Cerebellum (tissue), 4 donors: ENCODE measurements at places on chromosomes 16 and 17. TPM values are rescaled to one million over a fixed set of nuclear protein-coding genes. Genes with fewer than 3 reads are reported as not detected.
A peak's percentile ranks its signal among the peaks of the same experiment; 100 is the strongest.

The LRRC45 gene
- total RNA-seq, result 12.9 TPM

The WNT9B gene
- 4.1 TPM for total RNA-seq

The PPY gene
- not detected for total RNA-seq

DNA sequence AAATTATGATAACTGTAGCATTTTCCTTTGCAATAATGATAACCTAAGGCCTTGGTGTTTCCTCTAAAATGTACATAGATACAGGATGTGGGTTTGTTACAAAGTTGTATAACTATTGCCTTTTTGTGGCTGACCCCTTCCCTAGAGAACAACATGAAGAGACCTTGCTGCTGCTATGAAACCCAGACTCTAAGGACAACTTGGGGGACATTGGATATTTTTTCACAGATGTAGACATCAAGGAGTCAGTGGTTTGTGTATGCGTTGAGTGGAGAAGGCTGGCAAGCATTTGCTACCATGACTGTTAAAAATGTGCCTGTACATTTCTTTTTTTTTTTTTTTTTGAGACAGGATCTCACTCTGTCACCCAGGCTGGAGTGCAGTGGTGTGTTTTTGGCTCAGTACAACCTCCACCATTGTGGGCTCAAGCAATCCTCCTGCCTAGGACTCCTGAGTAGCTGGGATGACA is 12.3 kb downstream of the HMOX2 start:
- no peak for DNase-seq

- DNase-seq, result no peak
These were observed 2.3 kb upstream of the MAZ start for GRCh38 chr16:29804020-29804419.

- DNase-seq, result no peak
These were observed 566.9 kb downstream of the WWOX start for GRCh38 chr16:78666318-78666717.

- DNase-seq, result no peak
These were observed 7.4 kb downstream of the NAT9 start for GRCh38 chr17:74768763-74769114.

DNA sequence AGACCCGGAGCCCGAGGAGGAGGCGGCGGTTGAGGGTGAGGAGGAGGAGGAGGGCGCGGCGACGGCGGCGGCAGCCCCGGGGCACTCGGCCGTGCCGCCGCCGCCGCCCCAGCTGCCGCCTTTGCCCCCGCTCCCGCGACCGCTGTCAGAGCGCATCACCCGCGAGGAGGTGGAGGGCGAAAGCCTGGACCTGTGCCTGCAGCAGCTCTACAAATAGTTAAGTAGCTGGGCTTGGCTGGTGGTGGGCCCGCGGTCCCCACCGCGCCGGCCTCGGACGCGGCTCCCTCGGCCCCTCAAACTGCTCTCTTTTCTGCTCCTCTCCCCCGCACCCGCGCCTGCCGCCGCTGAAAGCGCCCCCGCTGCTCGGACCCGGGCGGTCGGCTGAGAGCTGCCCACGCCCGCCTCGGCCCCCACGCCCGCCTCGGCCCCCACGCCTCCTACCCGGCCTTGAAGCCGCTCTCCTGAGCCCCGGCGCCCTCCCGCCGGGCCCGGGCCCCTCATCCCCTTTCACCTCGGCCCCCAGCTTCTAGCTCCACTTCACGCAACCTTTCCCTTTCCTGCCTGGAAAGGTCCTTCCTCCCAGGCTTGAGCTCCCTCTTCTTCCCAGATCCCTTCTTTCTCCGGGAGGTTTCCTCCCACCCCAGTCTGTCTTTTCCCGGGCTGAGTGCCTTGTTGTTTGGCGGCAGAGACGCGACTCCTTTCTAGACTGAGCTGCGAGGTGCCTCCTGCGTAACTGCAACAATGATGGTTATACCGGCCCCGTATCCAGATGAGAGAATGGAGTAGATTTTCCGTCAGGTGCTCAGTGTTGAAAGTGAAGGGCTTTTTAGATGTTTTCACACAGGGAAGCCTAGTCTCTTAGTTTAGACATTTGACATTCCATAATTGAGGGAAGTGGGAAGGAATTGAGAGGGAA is 850 bp downstream of the PPM1E start:
- DNase-seq, result peak; percentile 42

DNA sequence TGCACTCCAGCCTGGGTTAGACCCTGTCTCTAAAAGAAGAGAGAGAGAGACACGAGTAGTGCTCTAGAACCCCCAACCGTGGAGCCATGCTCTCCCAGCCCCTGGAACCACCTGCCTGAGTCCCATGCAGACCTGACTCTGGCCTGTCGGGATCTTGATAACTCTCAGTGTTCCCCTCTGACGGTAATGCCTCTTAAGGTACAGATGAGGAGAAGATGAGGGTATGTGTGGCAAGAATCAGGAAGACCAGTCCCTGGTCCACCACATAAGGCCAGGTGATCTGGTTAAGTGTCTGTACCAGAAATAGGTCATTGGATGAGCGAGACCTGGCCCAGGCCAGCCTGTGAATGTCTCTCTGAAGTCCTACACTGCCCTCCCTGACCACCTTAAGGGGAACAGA is 18.4 kb downstream of the OSBPL7 start:
- no peak for DNase-seq

GRCh38 chr17:3926860-3927627 is 10.8 kb upstream of the P2RX1 start:
- DNase-seq, result no peak

DNA sequence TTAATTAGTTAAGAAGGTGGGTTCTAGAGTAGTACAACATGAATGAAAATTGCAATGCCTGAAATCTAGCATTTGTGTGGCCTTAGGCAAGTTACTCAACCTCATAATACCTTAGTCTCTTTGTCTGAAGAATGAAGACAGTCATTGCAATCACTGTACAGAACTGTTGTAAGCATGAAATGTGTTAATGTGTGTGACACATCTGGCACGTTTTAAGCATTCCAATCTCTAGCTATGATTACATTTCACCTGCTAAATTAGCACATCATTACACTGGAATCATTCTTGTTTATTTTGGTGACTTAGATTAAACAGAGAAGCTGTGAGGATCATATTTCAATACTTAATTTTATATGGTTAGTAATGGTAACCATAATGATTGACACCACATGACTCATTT is 629.7 kb upstream of the KIF2B start:
- DNase-seq, result no peak
